ENCODE measurements at places on chromosomes 3 and 15. TPM values are rescaled to one million over a fixed set of nuclear protein-coding genes. Genes with fewer than 3 reads are reported as not detected.

The NMNAT3 gene
- 6.4 TPM for total RNA-seq

The LRRC31 gene
- total RNA-seq = 0.76 TPM

The ARL6IP5 gene
- 138 TPM for total RNA-seq

The RBP2 gene
- not detected for total RNA-seq

The ARNT2 gene
- total RNA-seq = 38.2 TPM

The GP9 gene
- not detected for total RNA-seq

The DET1 gene
- total RNA-seq = 6.8 TPM

The WNT5A gene
- 9.9 TPM for total RNA-seq

- no peak for DNase-seq
Measured at GRCh38 chr3:188076176-188076575, 77.8 kb upstream of the LPP start.

GRCh38 chr15:80660119-80660518 lies 35.0 kb upstream of the ABHD17C start:
- DNase-seq = no peak

GRCh38 chr3:123044981-123045763 lies 17.6 kb upstream of the SEMA5B start:
- DNase-seq = no peak

GRCh38 chr3:61452535-61453090 lies 108.8 kb upstream of the PTPRG start:
- no peak for DNase-seq

- no peak for DNase-seq
Measured at GRCh38 chr3:39216176-39216790, 23.9 kb upstream of the XIRP1 start.

- no peak for DNase-seq
Measured at GRCh38 chr15:74648051-74648842, 32.6 kb downstream of the CLK3 start.

- DNase-seq = no peak
Measured at GRCh38 chr3:160773722-160774121, 17.7 kb downstream of the PPM1L start.

- DNase-seq = peak; percentile 56
Measured at GRCh38 chr15:70762469-70763119, 764 bp downstream of the UACA start.

DNA sequence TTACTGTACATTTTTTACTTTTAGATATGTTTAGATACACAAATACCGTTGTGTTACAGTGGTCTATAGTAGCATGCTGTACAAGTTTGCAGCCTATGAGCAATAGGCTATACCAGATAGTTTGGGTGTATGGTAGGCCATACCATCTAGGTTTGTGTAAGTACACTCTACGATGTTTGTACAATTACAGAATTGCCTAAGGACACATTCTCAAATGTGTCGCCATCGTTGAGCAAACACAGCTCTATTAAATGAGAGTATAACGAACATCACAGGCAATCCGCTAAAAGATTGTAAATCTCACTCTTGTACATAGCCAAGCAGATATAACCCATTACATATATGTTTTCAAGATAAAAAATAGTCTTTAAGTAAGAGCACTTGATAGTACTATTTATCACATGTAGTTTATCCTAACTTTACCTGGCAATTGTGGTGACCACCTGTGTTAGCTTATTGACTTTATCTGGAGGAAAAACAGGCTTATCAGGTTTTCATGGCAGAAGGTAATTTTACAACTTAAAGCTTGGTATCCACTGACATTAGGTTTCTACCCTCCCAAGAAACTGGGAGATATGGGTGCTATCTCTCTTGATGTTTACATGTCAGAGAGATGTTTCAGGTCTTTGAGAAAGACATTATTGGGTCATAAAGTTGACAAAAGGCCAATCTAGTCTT lies 898.7 kb downstream of the NSUN3 start:
- no peak for DNase-seq

DNA sequence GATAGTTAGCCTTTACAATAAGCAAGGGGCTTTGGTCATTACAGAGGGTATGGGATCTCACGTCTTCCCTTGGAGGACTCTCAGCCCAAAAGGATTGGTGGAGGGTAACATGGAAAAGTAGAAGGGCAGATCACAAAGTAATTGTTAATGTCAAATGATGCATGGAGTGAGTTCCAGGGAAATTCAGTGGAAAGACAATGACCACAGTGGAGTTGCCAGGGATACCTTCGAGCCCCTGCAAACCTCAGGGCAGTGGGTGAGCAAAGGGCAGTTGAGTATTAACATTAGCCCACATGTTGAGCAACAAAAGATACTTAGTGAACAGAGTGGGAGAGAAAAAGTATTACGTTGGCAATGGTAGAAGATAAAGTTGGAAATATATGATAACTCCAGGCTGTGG lies 593.4 kb upstream of the NR2F2 start:
- DNase-seq = no peak

DNA sequence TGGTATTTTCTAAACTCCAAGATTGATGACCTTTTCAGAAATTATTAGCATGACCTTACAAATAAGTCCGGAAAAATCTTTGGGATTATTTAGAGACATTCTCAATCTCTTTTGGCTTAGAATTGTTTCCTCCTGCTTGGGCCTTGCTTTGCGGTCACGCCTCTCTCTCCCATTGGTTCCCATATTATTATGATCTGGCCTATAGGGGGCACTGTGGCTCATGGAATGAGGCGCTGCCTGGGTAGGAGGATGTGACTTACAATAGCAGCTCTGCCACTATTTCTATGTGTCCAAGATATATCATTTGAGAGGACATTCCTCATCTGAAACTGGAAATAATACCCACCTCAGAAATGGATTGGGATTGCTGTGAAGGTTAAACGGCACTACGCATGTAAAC lies 464.9 kb downstream of the MFSD1 start:
- DNase-seq = peak; percentile 61
